ENCODE measurements at places on chromosomes 1 and 21.
A peak's percentile ranks its signal among the peaks of the same experiment; 100 is the strongest.

GRCh38 chr1:226135059-226135651, 51.4 kb downstream of the ACBD3 start:
- peak; percentile 97 for DNase-seq

- DNase-seq = no peak
Measured at GRCh38 chr21:26614251-26614650, 41.2 kb upstream of the CYYR1 start.

- DNase-seq = no peak
Measured at GRCh38 chr1:227422581-227422980, 104.3 kb upstream of the CDC42BPA start.

DNA sequence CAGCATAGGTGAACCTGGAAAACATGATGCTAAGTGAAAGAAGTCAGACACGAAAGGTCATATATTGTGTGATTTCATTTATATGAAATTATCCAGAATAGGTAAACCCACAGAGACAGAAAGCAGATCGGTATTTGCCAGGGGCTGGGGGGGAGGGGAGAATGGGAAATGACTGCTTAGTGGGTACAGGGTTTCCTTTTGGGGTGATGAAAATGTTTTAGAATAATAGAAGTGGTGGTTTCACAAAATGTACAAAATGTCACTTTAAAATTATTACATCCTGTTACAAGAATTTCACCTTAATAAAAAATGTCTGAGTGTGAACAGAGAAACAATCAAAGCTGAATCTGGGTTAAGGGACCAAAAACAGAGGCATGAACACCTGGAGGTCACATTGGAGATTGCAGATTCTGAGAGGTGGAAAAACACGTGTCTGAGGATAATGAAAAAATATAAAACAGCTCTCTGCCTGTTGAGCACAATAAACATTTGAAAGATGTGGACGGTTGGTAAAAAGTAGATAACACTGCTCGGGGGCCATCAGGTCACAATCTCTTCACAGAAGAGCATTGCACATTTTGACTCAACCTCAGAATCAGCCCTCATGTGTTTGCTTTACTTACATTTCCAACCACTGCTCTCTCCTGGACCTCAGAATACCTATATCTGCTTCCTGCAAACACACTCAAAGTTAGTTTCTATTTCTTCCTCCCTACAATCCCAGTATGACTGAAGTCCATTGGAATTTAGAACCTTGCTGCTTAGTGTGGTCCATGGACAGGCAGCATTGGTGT, 3.2 kb downstream of the SLAMF6 start:
- DNase-seq = no peak

- no peak for DNase-seq
Measured at GRCh38 chr1:172993640-172994039, 57.1 kb downstream of the TNFSF18 start.

DNA sequence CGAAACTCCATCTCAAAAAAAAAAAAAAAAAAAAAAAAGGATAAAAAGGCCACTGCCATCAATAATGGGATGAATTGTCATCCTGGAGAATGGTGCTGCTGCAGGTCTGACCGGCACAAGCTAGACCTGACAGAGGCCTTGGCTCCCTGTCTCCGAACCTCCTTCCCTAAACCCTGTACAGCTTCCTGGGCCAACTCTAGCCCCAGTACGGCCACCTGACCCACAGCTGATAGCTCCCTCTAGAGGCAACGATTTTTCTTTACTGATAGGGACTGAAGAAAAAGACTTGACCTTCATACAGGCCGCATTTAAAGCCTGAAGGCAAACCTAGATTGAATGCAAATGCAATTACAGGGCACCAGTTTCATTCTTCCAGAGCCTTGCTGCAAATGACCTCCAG, 30.7 kb downstream of the NOL9 start:
- DNase-seq = peak; percentile 80

- DNase-seq = no peak
Measured at GRCh38 chr1:12031039-12031980, 12.0 kb downstream of the MIIP start.

- DNase-seq = no peak
Measured at GRCh38 chr1:2552189-2552588, 4.0 kb upstream of the TNFRSF14 start.

DNA sequence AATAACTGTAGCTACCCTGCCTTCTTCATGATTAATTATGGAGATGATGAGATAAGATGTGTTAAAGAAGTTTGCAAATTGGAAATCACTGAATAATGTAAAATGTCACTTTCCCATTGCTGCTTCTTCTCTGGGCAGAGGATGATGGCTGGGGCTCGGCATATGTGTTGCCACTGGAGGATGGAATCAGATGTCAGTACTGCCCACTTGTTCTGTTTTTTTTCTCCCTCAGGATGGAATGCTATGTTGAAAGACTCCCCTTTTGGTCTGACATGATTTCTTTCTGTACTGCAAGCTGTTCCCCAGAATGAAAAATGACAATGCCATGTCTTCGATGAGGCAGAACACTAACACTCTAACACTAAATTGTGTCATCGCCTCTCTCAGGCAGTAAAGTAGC, 373.9 kb upstream of the SPAG17 start:
- DNase-seq = no peak

GRCh38 chr1:165580931-165581871, 37.4 kb downstream of the LRRC52 start:
- no peak for DNase-seq

GRCh38 chr21:42661688-42662429, 8.4 kb downstream of the PDE9A start:
- no peak for DNase-seq

GRCh38 chr1:163241746-163242145, 39.0 kb upstream of the RGS5 start:
- DNase-seq = no peak

- no peak for DNase-seq
Measured at GRCh38 chr1:198638441-198638840, 399 bp upstream of the PTPRC start.

DNA sequence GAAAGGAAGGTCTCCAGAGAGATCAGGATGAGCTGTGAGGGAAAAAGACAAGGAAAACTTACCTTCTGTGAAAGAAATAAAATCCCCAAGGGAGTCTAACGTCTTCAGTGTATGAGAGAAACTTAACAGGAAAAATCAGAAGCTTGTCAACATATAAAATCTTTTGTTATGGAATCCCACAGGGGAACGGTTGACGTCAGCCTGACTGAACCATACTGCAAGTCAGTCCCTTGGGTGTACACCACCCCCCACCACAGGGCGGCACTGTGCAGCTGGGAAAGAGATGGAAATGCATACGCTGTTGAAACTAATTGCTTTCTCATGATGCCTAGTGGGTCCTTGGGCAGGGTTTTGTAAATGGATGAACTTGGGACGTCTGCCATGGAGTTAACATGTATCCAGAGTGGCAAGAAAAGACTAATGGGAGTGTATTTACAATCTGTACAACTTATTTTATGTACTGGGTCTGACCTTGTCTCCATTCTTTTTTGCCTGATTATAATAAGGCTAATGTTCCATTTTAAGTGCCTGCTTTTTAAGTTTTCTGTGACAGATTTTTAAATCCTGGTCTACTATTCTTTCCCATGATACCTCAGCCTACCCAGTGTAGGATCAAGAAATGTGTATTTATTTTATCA, 22.7 kb downstream of the UTP25 start:
- peak; percentile 38 for DNase-seq

DNA sequence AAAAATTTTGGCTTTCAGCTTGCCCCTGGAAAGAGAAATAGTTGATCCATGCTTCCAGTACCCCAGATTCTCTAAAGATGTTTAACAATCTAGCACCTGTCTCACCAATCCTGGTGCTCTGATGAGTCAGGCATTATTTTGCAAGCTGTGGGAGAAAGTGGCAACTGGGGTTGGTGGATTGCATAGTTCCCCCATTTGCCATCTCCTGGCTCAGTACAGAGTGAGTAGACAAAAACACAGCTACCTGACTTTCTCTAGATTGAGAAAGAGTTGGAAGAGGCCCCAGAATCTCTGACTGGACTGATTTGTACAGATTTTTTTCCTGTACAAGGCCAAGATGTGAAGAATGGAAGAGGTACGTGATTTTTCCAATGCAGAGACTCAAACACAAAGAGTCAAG, 75.1 kb upstream of the NEGR1 start:
- no peak for DNase-seq

- peak; percentile 15 for DNase-seq
Measured at GRCh38 chr1:87151500-87152421, 176.9 kb upstream of the LMO4 start.

- DNase-seq = no peak
Measured at GRCh38 chr21:32884062-32884461, 112.5 kb upstream of the PAXBP1 start.

- DNase-seq = no peak
Measured at GRCh38 chr1:117094841-117095604, 26.5 kb downstream of the TRIM45 start.

DNA sequence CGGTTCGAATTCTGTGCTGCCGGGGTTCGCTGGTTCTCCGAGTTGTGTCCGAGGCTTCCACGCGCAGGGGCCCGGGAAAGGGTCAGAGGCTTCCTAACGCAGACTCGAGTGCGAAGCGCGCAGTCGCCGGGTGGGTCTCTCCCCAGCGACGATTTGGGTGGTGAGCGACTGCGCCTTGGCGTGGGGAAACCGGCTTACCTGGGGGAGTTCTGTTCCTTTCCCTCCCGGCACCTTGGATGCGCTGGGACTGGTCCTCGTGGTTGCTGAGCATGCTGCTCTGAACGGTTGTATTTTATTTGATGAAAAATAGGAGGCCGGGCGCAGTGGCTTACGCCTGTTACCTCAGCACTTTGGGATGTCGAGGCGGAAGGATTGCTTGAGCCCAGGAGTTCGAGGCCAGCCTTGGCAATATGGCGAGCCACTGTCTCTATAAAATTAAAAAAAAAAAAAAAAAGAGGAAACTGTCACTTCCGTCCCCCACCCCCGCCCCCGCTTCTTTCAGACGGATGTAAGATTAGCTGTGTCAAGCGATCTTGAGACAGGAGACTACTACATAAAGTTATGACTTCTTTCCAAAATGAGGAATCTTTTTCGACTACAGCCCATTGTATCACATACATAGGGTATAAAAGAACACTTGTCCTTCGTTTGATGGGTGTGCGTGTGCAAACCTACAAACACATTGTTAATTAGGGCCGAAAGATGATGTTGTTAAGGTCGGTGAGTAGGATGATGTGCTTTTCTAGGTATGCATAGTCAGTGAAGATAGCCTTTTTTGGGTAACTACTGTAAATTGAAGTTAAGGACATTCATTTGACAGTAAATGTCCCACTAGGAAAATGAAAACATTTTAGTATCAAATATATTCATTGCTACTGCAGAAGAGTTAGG, at the start of gene CCDC18:
CCDC18 (plus strand) TSS at position 2 of the 891 bp plus-strand sequence. CDS start 2,638 bp downstream, outside the sequence.
- peak; percentile 48 for DNase-seq

DNA sequence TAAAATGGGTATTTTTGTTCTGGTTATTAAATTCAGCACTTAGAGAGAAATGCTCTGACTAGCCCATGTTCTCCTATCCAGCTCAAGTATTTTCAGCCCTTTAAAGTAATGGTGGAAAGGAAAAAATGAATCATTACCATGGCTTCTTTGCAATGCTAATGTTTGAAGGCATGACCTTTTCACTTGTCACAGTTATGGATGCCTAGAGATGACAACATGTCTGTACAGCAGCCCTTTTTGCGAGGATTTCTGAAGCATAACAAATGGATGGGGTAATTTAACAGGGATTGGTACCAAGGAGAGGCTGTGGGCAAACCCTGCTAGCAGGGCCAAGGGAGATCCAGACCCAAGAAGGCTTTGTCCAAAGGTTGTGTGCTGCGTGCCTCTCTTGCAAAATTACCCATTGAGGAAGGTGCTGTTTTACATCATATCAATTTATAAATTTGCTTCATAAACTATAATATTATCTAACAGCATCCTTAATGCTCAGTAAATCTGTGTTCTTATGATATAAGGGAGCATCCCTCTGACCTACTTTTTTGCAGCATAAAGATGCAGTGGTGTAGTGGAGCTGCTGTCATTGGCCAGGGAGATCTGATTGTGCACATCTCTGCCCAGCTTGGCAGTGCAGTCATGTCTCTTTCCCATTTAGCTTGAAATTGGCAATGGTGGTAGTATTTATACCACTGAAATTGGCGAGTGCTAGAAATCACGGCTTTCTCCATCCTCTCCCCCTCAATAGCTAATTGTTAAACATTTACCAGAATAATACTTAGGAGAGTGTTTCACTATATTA, 327.1 kb downstream of the PCP4 start:
- no peak for DNase-seq

DNA sequence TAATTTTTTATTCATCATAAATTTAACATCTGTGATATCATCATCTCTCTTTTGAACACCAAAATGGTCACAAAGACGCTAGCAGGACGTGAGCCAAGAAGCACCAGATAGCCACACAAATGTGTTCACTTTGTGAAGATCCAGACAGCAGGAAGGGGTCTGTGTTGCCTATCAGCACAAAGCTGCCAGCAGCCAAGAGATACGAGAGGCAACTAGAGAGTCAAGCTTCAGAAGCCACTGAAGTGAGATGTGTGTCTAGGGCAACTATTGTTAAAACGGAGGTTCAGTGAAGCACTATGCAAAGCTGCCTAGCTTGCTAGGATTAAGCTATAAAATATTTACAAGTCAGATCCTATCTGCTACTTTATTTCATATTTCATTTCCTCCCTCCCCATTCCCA, 45.3 kb downstream of the NDC1 start:
- DNase-seq = no peak

- no peak for DNase-seq
Measured at GRCh38 chr21:15686506-15686905, 43.3 kb upstream of the USP25 start.

DNA sequence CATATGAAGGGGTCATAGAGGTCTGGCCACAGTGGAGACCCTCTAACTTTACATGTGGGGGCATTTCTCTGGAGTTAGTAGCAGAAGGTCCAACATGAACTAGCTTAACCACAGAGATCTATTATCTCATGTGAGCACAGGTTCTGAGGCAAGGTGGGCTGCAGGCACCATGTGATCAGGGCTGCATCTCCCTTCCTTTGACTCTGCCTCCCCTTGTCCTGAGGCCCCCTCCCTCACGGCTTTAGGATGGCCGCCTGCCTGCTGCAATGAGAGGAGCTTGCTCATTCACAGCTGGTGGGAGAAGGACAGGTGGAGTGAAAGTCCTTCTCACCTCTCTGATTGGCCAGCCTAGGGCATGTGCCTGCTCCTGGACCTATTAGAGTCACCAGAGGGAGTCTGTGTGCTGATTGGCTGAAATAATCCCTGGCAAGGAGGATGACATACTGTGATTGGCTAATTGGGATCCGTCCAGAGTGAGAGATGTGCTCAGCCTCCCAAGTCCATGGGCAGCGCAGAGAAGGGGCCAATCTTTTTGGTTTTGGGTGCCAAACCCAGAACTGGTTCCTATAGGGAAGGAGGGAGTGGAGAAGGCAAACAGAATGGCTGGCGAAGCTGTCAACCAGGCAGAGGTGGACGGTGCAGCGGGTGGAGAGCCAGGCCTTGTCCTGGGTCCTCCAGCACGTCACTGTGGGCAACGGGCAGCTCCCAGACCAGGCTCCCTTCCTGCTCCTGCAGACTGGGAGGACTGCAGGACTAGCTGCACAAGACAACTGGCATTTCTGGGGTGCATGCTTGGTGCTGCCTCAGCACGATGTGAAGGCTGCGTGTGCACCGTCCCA, 39.4 kb upstream of the C1orf174 start:
- no peak for DNase-seq

- no peak for DNase-seq
Measured at GRCh38 chr1:151574575-151575529, 34.7 kb downstream of the TUFT1 start.

GRCh38 chr1:246221485-246222255, 285.4 kb downstream of the SMYD3 start:
- DNase-seq = no peak

Measured in NCI-H1092 treated with DMSO at 0.1 percent for 48 hours (cell line).